PC-9 (cell line): ENCODE measurements at places on chromosomes 5 and 9. TPM values are rescaled to one million over a fixed set of nuclear protein-coding genes. Genes with fewer than 3 reads are reported as not detected.

Gene EIF4E1B
- not detected in 2 replicates for total RNA-seq

DNA sequence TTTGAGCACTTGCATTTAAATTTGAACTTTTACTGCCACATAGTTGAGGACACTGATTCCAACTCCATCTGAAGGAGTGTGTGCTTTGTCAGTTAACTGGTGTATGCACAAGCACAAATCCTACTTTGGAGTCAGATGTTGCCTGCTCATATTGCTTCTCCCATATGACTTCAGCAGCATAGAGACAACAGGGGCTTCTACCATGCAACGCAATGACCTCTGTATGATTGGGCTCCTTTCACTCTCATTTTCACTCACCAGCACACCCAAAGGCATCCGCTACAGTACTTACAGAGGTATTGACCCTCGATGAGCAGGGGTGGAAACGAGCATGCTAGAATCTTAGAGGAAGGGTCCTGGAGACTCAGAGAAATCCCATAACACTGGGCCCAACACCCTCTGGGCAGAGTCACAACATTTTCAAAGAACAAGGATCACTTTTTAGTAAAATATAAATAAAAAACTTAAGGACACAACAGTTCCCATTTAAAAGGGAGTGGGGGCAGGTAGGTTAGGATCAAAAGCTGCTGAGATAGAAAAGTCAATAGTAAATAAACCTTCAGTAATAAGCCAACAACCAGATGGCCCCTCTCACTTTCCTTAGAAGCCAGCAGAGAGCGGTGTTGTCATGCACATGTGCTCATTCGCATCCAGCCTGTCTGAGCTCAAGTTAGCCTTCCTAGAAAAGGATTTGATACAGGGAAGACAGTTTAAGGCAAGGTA lies 203.8 kb downstream of the SNCAIP start:
- peak; percentile 59 for DNase-seq
- no peaks in the 10 kb centered on the region for H3K36me3 ChIP-seq
- no peak overlapping the region for H3K27ac ChIP-seq
- H3K4me1 ChIP-seq, result no peaks in the 10 kb centered on the region
- no peaks in the 10 kb centered on the region for H3K27me3 ChIP-seq
- H3K4me3 ChIP-seq, result no peak overlapping the region

DNA sequence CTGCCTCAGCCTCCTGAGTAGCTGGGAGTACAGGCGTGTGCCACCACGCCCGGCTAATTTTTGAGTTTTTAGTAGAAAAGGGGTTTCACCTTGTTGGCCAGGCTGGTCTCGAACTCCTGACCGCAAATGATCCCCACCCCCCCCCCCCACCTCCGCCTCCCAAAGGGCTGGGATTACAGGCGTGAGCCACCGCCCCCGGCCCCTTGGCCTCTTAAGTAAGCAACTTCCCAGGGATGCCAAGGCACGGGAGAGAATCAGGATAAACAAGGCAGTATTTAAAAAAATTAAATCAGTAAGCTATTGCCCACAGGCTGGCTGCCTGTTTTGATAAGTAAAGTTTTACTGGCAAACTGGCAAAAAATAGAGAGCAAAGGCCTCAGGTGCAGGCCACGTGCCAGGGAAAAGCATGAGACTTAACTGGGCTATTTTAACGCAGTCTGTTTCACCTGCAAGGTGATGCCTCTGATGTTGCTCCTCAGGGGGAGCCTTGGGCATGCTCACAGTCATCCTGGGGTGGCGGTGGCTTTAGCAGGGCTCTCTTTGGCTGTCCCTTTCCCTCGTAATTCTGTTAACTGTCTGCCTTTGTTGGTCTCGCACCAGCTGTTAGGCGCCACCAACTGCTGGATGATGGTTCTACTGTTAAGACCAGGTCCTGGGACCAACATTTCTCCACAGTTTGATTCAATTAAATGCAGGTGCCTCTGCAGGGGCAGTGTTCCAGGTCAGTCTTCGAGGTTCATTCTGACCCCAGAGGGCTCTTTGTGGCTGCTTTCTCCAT lies 19.4 kb upstream of the RNF130 start:
- peaks cover under 1% of the 10 kb centered on the region; the same call in 1 of the 2 replicates for H3K4me1 ChIP-seq
- peak; percentile 55 for DNase-seq
- H3K27ac ChIP-seq, result no peak overlapping the region
- H3K36me3 ChIP-seq, result no peaks in the 10 kb centered on the region
- no peaks in the 10 kb centered on the region for H3K27me3 ChIP-seq

DNA sequence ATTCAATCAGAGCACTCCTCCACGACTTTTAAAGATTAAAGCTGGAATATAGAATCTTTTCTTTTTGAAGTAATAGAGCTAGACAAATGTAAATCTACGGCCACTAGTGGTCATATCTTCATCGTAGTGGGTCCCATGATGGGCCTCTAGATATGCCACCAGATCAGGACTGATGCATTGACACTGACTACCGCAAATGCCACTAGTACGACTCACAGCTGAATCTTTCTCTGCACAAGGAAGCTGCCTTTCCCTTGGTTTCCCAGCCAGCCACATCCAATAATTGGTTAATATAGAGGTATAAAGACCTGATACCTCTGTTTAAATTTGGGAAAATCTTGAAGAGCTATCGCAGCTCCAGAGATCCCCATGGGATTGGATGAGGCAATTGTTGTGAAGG lies 37.8 kb upstream of the ADRB2 start:
- H3K36me3 ChIP-seq, result no peaks in the 10 kb centered on the region
- no peak overlapping the region for H3K27ac ChIP-seq
- no peaks in the 10 kb centered on the region for H3K4me1 ChIP-seq
- H3K27me3 ChIP-seq, result no peaks in the 10 kb centered on the region
- no peak overlapping the region for H3K4me3 ChIP-seq

GRCh38 chr5:160555581-160555970 lies 133.9 kb downstream of the PTTG1 start:
- H3K36me3 ChIP-seq, result no peaks in the 10 kb centered on the region
- DNase-seq, result no peak
- no peak overlapping the region for H3K27ac ChIP-seq
- no peaks in the 10 kb centered on the region for H3K4me1 ChIP-seq
- no peaks in the 10 kb centered on the region for H3K27me3 ChIP-seq
- no peak overlapping the region for H3K4me3 ChIP-seq

DNA sequence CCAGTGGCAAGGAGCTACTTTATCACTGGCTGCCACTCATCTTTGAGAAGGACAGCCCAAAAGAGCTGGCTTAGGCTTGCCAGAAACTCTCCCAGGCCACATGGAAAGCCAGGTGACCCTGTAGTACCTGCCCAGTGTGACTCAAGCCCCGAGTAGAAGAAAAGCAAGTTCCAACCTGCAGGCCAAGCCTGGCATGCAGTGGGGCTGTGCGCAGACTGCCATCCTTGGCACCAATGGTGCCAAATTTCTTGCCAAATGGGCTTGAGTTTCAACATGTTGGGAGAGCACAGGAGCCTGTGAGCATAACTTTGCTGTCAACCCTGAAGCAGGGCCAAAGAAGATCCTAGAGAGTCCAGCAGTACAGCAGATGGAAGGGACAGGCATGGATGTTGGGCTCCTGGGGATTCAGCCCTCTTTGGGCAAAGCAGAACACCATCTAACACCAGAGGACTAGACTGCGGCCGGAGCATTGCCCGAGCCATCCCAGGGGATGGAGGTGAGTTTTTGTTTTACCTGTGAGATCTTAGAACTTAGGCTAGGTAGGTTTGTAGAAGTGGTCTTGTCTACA lies 27.3 kb upstream of the SHB start:
- H3K4me3 ChIP-seq, result no peak overlapping the region
- H3K27ac ChIP-seq, result no peak overlapping the region
- no peaks in the 10 kb centered on the region for H3K27me3 ChIP-seq

- H3K36me3 ChIP-seq, result no peaks in the 10 kb centered on the region
- no peak overlapping the region for H3K27ac ChIP-seq
- no peak for DNase-seq
- peaks cover 57% of the 10 kb centered on the region for H3K27me3 ChIP-seq
These were observed 26.8 kb downstream of the PAEP start for GRCh38 chr9:135588371-135588770.

- no peak overlapping the region for H3K27ac ChIP-seq
- H3K4me1 ChIP-seq, result peaks cover 9% of the 10 kb centered on the region
- no peak overlapping the region for H3K4me3 ChIP-seq
- H3K36me3 ChIP-seq, result no peaks in the 10 kb centered on the region
- no peak for DNase-seq
- no peaks in the 10 kb centered on the region for H3K27me3 ChIP-seq
These were observed 12.7 kb upstream of the ZCCHC7 start for GRCh38 chr9:37107701-37108100.

- no peaks in the 10 kb centered on the region for H3K36me3 ChIP-seq
- H3K27ac ChIP-seq, result no peak overlapping the region
- no peak for DNase-seq
- no peaks in the 10 kb centered on the region for H3K27me3 ChIP-seq
- no peak overlapping the region for H3K4me3 ChIP-seq
These were observed 209.7 kb upstream of the PRR16 start for GRCh38 chr5:120254385-120254784.

DNA sequence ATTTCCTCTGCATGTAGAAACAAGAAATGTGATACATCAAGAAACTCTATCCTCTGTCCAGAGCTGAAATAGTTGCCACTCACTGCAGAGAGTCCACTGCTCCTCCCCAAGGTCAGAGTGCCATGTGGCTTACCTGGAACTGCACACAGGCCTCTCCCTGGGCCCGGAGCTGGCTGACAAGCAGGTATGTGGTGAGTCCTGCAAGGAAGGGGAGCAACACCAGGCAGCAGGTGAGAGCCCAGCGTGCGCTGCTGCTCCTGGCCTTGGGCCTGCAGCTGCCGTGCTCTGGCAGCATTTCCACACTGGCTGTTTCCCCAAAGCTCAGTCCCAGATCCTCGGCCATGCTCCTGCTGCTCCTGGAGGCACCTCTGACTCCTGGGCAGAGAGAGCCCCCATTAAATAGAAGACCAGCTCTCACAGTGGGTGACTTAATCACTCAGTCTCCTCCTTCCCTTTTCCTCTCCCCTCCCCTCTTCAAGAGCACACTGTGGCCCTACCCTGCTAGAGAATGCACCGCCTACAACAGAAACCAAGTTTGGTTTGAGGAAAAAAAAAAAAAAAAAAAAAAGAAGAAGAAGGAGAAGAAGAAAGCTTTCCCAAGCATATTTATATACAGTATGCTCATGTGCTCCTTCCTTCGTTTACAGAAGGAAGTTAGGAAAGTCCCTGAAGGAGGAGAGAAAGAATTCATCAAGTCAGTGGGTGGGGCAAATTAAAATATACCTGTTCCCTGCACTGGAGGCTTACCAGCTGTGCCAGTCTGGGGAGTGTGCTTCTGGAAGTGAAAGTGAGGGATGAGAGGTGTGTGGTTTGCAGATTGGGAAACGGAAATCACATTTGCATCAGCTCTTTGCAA lies at the start of gene TNFSF15:
Gene TNFSF15, minus strand, starts transcription at position 370 of the 856 bp plus-strand sequence. Its CDS starts 27 bp downstream, at position 343.
- peak within 1 kb of the TSS; percentile 89 for H3K27ac ChIP-seq
- peak within 1 kb of the TSS; percentile 42 for H3K4me3 ChIP-seq
- peak; percentile 88 for DNase-seq
- no peaks in the 10 kb centered on the region for H3K27me3 ChIP-seq
- H3K4me1 ChIP-seq, result peaks cover 50% of the 10 kb centered on the region

GRCh38 chr5:93574491-93575305 lies 6.3 kb downstream of the NR2F1-AS1 start:
- H3K27me3 ChIP-seq, result no peaks in the 10 kb centered on the region
- H3K4me3 ChIP-seq, result no peak overlapping the region
- peaks cover 7% of the 10 kb centered on the region; the same call in 1 of the 2 replicates for H3K36me3 ChIP-seq
- DNase-seq, result no peak
- H3K27ac ChIP-seq, result no peak overlapping the region
- 0 out of 2 replicates have a peak, but pooled peaks cover 6% of the 10 kb centered on the region for H3K4me1 ChIP-seq

DNA sequence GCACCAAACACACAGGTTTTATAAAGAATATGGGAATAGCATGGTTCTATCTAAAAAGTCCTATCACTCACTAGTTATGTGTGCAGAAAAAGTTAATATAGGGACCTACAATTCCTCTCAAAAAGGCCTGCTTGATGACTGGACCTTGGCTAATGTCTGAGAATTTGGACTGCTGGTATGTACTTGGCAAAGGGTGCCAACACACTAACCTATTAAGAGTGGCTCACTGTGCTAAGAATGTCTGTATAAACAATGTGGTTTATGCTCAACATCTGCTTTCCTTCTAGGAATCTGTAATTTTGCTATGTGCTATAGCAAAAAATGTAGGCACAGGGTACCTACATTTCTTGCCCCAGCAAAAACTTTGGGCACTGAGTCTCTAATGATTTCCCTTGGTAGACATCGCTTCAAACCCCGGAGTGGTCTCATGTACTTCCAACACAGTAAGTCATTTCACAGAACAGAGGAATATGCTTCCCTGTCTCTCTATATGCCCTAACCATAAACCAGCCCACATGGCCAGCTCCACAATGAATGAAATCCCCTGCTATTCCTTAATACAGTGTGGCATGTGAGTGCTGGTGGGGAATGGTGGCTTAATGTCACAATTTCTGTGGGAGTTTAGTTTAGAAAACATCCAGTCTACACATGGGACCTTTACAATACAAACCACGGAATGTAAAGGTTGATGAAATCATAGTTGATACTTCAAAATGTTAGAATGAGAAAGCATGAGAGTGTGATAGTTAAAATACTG lies 101.7 kb downstream of the UBAP2 start:
- no peak for DNase-seq
- H3K27me3 ChIP-seq, result no peaks in the 10 kb centered on the region
- H3K27ac ChIP-seq, result no peak overlapping the region
- no peaks in the 10 kb centered on the region for H3K36me3 ChIP-seq
- no peaks in the 10 kb centered on the region for H3K4me1 ChIP-seq
- no peak overlapping the region for H3K4me3 ChIP-seq

DNA sequence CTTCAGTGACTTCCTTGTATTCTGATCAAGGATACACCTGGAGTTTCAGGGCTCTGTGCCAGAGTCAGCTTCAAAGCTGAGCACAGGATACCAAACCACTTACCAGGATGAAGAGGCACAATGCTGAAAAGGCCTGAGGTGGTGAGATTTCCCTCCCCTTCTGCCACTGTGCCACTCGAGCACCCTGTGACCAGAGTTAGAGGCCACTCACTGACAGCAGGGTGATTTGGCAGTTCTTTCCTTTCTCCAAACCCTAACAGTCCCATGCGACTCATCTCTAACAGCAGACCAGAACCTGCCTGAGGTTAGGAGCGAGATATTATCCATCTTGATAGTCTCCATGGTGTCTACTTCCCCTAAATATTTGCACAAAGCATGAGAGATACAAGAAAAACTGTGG lies 1.8 kb downstream of the PLGRKT start:
- DNase-seq, result no peak
- H3K36me3 ChIP-seq, result no peaks in the 10 kb centered on the region
- peak overlapping the region; percentile 84 for H3K27ac ChIP-seq
- no peaks in the 10 kb centered on the region for H3K27me3 ChIP-seq
